Cardiac fibroblast (primary cell): ENCODE measurements at places on chromosomes 2 and 18.
A peak's percentile ranks its signal among the peaks of the same experiment; 100 is the strongest.

GRCh38 chr2:234047361-234047760, 3.1 kb upstream of the SPP2 start:
- peak; percentile 32 for DNase-seq

DNA sequence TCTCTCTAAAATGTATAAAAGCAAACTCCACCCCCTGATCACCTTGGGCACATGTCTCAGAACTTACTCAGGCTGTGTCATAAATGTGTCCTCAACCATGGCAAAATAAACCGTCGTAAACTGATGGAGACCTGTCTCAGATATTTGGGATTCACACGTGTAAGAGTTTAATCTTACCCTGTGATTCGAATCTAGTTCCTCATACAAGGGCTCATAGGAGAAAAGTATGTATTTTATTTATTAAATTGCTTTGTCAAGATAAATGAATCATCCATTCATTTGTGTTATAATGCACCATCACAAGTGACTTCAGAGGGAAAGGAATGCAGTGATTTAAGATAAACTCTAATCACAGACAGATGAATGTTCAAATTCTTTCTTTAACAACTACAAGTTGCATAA, 712.5 kb upstream of the LRATD1 start:
- DNase-seq = no peak

DNA sequence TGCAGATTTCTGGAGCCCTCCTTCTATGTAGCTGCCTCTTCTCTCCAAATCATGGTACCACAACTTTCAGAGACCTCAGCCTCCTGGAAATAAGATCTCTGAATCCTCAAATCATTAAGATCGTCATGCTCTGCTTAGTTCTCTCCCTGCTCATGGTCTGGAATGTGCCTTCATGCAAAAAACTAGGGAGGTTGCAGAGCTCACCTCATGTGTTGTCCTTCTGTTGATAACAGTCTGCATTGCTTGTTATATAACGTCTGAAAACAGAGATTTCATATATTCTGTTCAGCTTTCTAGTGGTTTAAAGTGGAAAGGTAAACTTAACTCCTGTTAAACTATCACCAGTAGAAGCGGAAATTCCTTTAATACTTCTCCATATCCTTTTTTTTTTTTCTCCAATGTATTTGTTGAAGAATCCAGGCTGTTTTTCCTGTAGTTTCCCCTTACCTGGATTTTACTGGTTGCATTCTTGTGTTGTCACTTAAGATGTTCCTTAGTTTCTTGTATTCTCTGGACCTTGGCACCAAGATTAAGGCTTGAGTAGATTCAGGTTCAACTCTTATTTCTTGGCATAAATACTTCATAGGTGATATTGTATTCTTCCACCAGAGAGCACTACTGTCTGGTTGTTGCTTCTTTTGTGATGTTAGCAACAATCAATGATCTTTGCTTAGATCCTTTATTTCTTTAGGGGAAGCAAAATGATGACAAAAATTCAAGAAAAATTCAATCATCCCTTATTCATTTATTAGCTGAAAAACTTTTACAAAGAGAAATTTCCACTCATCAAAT, 211.3 kb downstream of the LOXHD1 start:
- no peak for DNase-seq

- no peak for DNase-seq
Measured at GRCh38 chr2:48162742-48163141, 256.4 kb upstream of the FBXO11 start.

DNA sequence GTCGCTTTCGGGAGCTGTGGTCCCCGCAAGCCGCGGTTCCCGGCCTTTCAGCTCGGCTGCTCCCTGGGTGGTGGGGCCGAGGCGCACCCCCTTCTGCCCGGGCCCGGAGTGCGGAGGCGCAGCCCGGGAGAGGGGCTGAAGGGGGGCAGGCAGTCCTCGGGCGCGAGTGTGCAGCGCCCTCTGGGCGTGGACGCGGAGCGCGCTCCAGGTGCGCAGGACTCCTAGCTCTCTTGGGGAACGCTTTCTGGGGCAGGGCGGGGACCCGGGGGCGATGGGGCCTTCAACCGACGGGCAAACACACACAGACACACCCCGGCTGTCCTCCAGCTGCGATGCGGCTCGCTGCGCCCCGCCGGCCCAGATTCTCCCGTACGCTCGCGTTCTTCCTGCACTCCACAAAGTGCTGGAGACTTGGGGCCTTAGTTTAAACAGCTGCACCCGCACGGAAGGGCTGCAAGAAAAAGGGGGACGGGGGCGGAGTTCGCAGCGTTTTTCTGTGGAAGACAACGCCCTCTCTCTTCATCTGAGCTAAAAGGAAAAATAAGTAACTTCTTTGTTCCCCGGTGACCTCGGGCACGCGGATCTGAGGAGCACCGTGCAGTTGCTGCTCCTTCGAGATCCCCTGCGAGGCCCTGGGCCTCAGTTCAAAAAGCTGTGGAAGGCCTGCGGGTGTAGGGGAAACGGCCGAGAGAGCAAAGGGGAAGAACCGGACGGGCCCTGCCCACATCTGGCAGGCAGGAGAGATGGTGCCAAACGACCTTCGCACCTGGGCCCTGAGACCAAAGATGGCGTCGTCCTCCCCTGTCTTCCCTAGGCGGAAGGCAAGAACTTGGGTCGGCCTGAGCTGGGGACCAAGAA, 593 bp upstream of the SDC1 start:
- peak; percentile 46 for DNase-seq

GRCh38 chr18:76359909-76360308, 135.1 kb downstream of the ZNF516 start:
- DNase-seq = no peak

DNA sequence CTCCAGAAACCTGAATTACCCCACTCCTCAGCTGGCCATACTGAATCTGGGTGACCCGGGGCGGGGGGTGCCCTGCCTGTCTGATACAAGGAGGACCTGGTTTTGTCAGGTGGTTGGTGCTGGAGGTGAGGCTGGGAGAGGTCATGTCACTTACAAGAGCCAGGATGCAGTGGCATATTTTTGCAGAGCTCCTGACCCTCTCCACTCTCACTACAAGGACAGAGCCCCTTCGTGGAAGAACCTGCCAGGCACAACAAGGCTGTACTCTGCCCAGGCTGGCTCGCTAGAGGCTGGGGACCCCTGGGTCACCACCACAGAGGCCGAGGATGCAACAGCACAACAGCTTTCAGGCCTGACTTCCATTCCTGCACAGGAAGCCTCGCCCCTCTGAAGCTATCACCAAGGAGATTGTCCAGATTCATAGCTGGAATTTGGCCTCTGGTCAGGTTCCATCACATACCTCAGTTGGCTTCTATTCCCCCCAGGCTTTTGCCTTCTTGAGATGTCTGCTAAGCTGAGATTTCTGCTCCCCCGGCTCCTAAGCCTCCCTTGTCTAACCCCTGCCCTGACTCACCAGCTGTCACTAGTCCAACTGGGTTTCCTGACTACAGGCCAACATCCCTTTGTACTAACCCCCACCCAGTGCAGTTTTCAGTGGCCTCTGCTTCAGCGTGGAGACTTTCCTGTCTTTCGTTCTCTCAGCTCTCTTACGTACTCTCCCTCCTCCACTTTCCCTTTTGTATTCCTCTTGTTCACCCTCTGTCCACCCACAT, 132.5 kb upstream of the EPAS1 start:
- peak; percentile 97 for DNase-seq

- peak; percentile 81 for DNase-seq
Measured at GRCh38 chr2:168773719-168774521, 28.5 kb upstream of the NOSTRIN start.

- DNase-seq = no peak
Measured at GRCh38 chr2:212359425-212360067, 179.1 kb downstream of the ERBB4 start.

- no peak for DNase-seq
Measured at GRCh38 chr2:26904839-26905238, 56.9 kb downstream of the DPYSL5 start.

GRCh38 chr2:72138011-72138881, 9.4 kb downstream of the CYP26B1 start:
- DNase-seq = no peak

GRCh38 chr2:19682493-19682892, 219.3 kb downstream of the TTC32 start:
- DNase-seq = peak; percentile 18

GRCh38 chr2:57434972-57435371, 611.6 kb upstream of the VRK2 start:
- no peak for DNase-seq

GRCh38 chr2:135056790-135057189, 4.7 kb downstream of the RAB3GAP1 start:
- DNase-seq = peak; percentile 28

GRCh38 chr18:56202678-56203077, 435.7 kb downstream of the TXNL1 start:
- DNase-seq = peak; percentile 47
